ENCODE measurements at places on chromosomes 12 and 14. TPM values are rescaled to one million over a fixed set of nuclear protein-coding genes. Genes with fewer than 3 reads are reported as not detected.

Gene PTPRR
- total RNA-seq: not detected

Gene CLEC1B
- total RNA-seq: not detected

Gene DEPDC4
- 0.10 TPM for total RNA-seq

Gene TAS2R31
- total RNA-seq: 0.14 TPM

Gene KCNJ8
- not detected for total RNA-seq

Gene SPIC
- total RNA-seq: not detected

Gene RAD9B
- total RNA-seq: not detected

Gene BIN2
- total RNA-seq: not detected

Gene IQSEC3
- total RNA-seq: not detected

Gene KRT86
- not detected for total RNA-seq

Gene TRIM9
- total RNA-seq: 0.31 TPM

Gene CAND1
- 112 TPM for total RNA-seq

Gene CSRP2
- 57.5 TPM for total RNA-seq

Gene SMIM41
- not detected for total RNA-seq

Gene RAPGEF3
- 9.0 TPM for total RNA-seq

Data from G401 (cell line).